ENCODE measurements at places on chromosomes 12 and 14.

GRCh38 chr12:94925729-94926128 is 77.8 kb downstream of the NDUFA12 start:
- DNase-seq, result no peak

DNA sequence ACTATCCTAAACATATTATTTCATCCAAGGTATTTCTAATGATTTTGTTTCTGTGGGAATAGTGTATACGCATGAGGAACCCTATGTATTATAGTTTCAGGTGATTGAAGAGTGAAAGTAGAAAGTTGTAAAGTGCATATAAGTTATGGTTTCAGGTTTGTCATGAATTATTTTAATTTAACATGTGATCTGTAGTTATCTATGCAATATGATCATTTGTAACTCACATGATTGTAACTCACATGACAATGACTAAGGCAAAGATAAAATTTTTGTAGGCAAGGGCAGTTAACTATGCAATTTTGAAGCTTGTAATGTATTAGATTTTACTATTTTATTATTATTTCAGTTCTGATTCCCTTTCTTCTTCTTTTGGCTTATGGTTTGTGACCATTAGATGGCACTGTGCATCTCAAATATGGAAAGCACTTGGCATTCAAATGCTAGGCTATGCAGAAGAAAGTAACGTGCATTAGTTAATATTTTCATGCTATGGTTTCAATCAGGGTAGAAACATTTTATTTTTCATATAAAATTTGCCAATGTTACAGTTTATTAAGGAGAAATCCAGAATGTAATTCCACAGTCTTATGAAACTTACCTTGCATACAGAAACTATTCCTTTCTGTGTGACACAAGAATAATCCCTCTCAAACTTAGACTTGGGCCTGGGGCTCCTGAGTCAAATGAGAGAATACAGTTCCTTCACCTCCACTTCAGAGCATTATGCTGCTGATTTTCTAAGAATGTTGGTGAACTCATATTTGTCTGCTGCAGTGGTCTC is 15.8 kb upstream of the TMEM30B start:
- no peak for DNase-seq

- no peak for DNase-seq
Measured at GRCh38 chr12:49880756-49881414, 22.8 kb downstream of the FAIM2 start.

GRCh38 chr14:68377459-68377858 is 415.4 kb downstream of the ZFP36L1 start:
- no peak for DNase-seq

DNA sequence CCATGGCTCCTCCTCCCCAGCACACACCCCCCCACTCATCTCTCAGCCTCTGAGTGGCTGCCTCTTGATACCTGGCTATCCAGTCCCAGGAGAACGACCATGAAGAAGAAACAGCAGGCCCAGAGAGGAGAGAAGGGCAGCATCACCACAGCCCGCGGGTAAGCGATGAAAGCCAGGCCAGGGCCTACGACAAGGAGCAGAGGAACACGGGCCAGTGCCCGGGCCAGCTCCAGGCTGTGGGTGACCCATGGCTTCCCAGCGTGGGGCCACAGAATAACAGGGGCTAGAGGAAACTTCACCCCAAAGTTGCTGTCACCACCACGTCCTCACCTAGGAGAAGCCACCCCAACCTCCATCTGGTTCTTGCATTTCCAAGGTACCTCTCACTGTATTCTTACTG is 10.4 kb upstream of the SLC6A12 start:
- DNase-seq, result no peak
